ENCODE measurements at places on chromosomes 12 and 14.

DNA sequence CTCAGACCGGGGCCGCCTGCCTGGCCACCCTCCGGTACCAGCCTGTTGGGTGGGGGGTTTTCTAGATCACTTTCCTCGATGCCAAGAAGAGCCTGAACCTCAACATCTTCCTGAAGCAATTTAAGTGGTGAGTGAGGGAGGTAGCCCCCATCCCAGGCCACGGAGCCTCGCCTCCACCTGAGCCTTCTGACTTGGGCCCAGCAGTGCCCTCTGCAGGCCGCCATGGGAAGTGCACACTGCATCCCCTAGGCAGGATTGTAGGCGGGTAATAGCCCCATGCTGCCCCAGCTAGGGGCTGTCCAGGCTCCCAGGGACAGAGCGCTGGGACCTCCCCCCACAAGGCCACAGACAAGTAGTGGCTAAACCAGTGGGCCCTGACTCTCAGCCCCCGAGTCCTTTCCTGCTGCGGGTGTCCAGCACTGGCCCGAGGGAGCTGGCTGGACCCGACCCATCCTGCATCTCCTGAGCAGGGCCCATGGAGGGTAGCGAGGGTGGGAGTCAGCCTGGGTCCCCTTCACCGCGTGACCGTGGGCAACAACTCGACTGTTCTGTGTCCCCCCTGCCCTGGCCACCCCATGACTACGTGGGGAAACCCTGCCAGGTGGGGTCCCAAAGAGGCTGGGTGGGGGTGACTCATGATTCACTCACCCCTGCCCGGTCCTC is 15.3 kb upstream of the ADSS1 start:
- peak; percentile 53 for DNase-seq

DNA sequence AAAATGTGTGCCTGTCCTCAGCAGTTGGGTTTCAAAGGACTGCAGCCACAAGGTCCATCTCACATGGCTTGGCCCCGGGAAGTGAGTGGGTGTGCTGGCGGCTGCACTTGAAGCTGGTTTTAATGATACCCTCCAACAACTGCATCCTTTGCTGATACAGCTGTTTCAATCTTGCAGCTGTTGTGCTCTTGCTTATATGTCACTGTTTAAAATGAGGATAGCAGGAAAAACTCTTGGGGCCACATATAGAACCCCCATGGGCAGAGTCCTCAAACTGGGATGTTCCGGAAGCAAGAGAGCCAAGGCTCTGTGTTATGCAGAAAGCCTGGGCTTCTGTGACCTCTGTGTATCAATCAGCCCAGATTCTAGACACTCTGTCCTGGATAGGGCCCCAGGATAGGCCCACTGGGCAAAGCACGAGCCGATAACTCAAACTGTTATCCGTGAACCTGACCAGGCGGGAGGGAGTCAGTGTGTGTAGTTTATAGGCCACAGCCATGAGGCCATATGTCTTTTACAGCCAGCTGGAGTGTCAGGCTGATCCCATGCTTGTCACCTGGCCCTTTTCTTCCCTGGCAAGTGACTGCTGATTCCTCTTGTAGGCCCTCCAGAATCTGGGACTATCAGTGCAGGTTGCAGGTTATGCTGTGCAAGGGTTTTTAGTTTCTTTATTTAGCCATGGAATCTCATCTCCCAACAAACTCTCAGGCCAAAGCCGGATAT is 74.3 kb downstream of the SSPN start:
- DNase-seq = no peak

DNA sequence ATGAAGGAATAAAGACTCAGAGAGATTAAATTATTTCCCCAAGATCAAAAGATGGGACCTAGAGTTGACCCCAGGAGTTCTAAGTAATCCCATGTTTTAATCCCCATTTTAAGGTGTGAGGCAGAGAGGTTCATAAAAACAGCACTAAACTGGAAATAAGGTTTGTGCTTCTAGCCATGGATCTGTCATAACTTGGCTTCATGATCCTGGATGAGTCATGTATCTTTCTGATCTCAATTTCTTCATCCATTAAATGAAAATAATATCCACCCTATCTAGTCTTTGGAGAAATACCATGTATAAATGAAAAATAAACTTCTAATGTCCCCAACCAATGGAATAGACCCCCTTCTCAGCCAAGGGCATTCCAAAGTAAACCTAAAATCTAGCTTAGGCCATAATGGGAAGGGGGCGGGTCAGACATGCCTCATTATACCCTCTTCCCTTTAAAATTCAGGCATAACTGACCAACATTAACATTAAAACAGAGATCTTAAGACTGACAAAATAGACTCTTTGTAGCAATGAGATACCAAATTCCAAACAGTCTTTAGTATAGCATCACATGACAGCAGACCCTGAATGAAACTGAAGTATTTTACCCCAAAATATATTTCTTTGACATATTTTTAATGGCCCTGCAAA is 47.8 kb downstream of the SLC41A2 start:
- DNase-seq = no peak

- DNase-seq = no peak
These were observed 22.2 kb upstream of the LRTM2 start for GRCh38 chr12:1797991-1798640.

DNA sequence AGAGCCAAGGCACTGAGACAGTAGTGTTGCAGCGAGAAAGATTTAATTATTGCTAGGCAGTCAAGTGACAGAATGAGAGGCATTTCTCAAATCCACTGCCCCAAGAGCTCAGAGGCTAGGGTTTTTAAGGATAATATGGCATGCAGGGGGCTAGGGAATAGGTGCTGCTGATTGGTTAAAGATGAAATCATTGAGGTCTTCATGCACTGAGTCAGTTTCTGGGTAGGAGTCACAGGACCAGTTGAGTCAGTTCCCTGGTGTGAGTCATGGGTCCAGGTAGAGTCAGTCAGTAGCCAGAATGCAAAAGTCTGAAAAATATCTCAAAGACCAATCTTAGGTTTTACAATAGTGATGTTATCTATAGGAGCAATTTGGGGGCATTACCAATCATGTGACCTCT is 323.8 kb downstream of the RGS6 start:
- no peak for DNase-seq

GRCh38 chr14:91985008-91985407 is 37.5 kb upstream of the FBLN5 start:
- DNase-seq = no peak

- DNase-seq = no peak
These were observed 5.1 kb downstream of the BCL7A start for GRCh38 chr12:122026706-122027333.

DNA sequence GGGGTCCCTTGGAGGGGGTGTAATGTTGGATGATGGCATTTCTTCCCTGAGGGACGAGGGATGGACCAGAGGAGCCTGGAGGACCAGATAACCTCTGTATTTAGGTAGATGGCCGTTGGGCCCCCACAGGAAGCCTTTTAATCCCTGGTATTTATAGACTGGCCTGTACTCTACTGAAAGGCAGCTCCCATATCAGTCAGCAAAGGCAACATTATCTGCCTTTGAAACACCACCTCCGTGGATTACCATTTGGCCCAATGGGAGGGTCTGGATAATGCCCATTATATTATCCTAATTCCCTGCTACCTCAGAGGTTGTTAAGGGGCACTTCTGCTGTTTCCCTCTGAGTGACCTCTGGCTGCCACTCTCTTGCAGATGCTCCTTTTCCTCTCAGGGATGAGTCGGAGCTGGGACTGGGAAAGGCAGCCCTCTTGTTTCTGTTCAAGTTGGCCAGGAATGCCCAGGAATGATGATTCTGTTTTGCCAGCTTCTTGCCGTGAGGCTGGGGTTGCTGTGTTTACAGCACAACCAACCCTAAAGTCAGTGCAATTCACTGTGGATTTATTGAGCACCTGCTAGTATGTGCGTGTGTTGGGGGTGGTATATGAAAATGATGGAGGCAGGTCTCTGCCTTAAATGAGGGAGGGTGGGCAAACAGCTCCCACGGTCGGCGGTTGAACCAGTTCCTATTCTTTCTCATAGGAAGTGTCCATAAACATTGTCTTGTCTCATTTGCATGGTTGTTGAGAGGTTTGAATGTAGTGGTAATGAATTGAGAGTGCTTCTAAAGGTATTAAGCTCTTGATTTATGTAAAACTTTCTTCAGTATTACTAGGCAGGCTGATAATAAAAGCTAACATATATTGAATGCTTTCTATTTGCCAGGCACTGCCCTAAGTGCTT is 18.1 kb downstream of the SUSD6 start:
- DNase-seq = peak; percentile 27

GRCh38 chr12:92927055-92927435 is 2.0 kb downstream of the EEA1 start:
- peak; percentile 28 for DNase-seq

DNA sequence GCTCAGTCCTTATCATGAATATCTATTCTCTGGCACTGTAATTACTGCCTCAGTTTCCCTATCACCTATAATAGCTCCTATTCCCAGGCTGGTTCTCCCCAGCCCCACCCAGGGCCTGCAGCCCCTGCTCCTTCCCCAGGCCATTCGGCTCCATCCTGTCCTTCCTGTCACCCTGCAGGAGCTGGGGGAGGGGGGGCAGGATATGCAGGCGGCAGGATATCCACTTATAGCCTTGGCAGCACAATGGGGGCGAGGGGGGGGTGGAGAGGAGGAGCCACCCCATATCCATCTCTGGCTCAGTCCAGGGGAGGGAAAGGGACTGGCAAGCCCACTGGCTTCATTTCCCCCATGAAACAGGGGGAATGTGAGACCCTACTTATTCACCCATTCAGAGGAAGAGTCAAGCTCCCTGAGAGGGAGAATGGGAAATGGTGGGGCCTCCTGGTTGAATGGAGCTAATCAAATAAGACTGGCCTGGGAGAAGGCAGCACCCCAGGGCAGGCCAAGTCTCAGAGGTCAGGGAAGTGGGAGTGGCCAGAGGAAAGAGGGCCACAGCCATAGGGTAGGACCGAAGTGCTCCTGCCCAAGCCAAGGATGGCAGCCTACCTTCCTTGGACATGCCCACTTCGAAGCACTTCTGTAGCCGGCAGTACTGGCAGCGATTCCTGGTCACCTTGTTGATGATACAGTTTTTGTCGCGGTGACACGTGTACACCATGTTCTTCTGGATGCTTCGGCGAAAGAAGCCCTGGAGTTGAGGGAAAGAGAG is 7.8 kb upstream of the ITGB7 start:
- no peak for DNase-seq

GRCh38 chr12:112430929-112431328 is 12.2 kb downstream of the PTPN11 start:
- no peak for DNase-seq

GRCh38 chr12:116708826-116709756 is 28.8 kb downstream of the SPRING1 start:
- DNase-seq = peak; percentile 71

DNA sequence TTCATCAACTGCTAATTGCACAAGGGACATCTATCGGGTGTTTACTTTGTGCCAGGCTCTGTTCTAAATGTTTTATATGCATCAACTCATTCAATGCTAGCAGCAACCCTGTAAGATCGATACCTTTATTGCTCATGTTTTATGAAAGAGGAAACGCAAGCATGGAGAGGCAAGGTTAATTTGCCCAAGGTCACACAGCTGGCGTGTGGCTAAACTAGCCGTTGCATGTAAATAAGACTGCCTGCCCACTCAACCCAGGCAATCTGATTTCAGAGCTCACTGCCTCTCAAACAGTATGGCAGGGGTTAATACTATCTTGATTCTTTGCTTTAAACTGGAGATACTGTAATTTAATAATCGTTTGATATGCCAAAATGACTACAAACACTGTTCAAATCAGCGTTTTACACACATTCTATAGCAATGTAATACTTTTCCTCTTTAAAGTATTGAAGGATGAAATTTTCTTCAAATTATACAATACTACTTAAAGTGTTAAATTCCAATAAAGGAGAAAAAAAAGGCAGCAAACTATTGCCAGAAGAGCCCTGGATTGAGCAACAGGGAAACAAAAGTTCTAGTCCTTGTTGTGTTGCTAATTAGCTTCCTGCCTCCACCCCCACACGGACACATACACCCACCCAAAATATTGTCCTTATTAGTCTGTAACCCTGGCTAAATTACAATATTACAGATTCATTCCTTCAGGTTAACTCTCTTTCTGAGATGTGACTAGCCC is 39.1 kb upstream of the DHRS7 start:
- DNase-seq = no peak

DNA sequence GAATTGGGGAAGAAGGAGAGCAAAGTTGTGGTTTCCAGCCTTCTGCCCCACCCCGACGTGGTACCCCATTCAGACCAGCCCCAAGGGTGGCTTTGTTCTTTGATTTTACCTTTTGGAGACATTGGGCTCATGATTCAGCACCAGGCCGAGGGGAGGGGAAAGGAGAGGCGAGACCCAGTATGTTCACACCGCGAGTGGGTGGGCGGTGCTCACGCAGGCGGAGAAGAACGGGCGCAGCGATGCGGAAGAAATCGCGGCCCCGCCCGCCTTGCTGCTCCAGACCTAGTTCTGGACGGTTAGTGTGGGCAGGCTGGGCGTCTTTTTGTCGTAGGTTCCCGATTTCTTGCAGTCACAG is 963 bp downstream of the ATL1 start:
- DNase-seq = no peak

GRCh38 chr12:93763746-93764147 is 86.6 kb downstream of the CRADD start:
- no peak for DNase-seq

- no peak for DNase-seq
These were observed 17.0 kb downstream of the NCOR2 start for GRCh38 chr12:124550123-124551089.

DNA sequence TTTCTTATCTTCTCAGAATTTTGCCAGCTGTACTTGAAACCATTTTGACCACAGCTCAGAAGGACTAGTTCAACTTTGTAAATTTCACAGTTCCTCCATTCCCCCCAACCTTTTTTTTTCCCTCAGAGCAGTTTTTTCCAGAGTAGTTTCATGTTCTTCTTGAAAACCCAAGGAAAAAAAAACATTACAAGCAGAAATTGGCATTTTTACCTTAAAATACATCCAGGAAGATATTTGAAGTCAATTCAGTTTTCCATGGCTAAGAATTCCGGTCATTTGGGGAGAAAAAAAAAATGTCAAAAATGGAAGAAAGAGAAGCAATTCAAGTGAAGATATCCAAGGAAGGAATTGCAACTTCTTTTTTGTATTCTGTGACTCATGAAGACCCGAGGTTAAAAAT is 39.5 kb downstream of the SYNE2 start:
- no peak for DNase-seq

DNA sequence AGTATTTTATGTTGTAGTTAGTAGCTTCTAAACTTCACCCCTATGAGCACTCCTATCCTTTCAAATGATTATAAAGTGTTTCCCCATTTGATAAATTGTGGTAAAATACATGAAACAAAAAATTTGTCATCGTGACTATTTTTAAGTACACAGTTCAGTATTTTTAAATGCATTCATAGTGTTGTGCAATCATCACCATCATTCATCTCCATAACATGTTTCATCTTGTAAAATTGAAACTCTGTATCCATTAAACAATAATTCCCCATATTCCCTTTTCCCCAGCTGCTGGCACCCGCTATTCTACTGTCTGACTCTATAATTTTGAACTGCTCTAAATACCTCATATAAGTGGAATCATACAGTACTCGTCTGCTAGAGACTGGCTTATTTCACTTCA is 52.5 kb downstream of the ATP23 start:
- no peak for DNase-seq

All from MM.1S (cell line).